Right renal pelvis (tissue), 4 donors: ENCODE measurements at places on chromosomes 6 and 20. TPM values are rescaled to one million over a fixed set of nuclear protein-coding genes. Genes with fewer than 3 reads are reported as not detected.

DNA sequence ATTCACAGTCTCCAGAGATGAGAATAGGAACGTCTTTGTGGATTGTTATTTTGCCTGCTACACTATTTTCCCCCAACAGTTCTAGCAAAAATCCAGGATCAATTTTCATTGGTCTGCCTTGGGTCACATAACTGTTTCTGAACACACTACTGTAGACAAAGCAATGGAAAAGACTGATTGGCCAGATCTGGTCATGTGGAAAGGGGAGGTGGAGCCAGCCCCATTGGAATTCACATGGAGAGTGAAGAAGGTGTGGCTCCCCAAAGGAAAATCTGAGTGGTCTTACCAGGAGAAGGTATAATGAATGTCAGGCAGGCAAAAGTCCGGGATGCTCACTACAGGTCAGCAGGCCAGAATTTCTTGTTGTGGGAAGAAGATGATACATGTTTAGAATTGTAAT, 9.5 kb upstream of the TP53RK start:
- no peak for DNase-seq

DNA sequence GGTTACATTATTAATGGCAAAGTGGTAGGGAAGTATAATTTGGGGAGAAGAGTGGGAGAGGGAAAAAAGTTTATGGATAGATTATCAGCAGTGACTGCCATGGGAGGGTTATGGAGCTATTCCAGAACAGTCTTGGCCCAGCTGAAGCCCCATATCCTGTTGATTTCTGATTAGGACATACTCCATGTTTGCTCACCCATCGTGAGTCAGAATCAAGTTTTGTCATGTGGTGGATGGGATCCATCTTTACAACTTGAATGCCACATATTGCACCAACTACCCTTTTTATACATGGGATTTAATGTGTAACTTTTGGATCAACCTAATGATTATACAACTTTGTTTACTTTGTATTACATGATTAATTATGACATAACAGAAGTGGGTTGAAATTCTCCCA, 217.0 kb downstream of the HAO1 start:
- no peak for DNase-seq

MROH8 gene
- 6.9 TPM for polyA plus RNA-seq

- no peak for DNase-seq
Observed at GRCh38 chr6:39681674-39682121, 43.5 kb downstream of the KIF6 start.

MEP1A gene
- 0.03 TPM for polyA plus RNA-seq
